Central memory CD8-positive, alpha-beta T cell (primary cell): ENCODE measurements at places on chromosomes 5 and 9.

DNA sequence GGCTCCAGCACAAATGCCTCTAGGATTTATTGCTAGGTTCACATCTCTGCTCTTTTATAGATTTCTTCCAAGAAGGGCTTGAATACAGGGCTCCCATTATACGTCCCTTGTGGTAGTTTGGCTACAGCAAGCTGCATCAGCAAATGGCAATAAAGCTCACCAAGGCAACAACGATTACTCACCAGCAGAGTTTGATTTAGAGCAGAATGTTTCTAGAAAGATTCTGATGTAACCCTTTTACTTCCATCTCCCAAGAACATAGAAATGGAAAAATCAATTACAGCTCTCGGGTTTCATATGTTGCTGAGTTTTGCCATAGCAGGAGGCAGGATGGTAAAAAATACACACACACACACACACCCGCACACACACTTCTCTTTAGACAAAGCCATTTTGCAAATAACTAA lies 124.2 kb upstream of the TNPO1 start:
- H3K27ac ChIP-seq, result no peak overlapping the region
- no peak overlapping the region for H3K4me3 ChIP-seq
- peaks cover 2% of the 10 kb centered on the region for H3K36me3 ChIP-seq
- no peaks in the 10 kb centered on the region for H3K4me1 ChIP-seq

GRCh38 chr5:99169309-99169708 lies 240.5 kb upstream of the CHD1 start:
- H3K4me3 ChIP-seq, result no peak overlapping the region
- no peak for DNase-seq
- peaks cover 21% of the 10 kb centered on the region for H3K27me3 ChIP-seq
- H3K4me1 ChIP-seq, result no peaks in the 10 kb centered on the region

DNA sequence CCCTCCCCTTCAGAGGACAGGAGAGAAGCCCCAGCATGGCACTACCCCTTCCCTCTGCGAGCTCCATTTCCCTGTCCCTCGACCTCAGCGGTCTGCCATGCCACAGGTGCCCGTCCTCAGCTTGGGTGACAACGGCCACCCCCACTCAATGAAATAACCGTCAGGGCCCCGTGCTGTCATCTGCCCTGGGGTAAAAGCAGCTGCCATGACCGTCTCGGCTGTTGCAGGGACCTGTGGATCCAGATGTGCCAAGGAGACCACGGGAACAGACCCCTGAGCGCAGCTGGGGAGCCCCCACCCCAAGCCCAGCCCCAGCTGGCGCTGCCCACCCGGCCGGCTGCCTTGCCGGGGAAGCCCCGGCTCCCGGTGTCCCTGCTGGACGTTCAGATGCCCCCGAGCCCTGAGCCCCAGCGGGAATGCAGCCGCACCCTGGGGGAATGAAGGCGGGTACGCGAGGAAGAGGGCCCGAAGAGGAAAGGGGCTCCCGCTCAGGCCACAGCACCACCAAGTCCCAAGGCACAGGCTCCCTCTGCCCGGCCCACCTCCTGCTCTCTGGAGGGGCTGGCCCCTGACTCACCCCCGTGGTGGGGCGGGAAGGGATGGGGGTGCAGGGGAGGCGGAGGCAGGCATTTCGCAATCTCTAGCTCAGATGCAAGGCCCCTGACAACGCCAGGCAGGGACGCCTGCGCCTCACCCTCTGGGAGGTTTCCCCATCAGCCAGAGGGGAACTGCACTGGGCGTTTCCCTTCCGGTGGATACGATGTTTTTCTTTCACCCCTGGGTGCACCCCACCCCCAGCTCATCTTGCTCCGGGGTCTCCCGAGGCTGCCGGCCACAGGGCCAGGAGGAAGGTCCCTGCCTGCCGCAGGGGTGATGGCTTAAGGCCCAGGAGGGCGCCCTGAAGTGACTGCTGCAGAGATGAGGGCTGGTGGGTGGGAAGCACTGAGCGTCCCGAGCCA lies 49.2 kb downstream of the NACC2 start:
- DNase-seq, result no peak
- H3K4me1 ChIP-seq, result no peaks in the 10 kb centered on the region
- H3K36me3 ChIP-seq, result peaks cover 7% of the 10 kb centered on the region
- H3K4me3 ChIP-seq, result no peak overlapping the region
- H3K27ac ChIP-seq, result no peak overlapping the region
- no peaks in the 10 kb centered on the region for H3K27me3 ChIP-seq

DNA sequence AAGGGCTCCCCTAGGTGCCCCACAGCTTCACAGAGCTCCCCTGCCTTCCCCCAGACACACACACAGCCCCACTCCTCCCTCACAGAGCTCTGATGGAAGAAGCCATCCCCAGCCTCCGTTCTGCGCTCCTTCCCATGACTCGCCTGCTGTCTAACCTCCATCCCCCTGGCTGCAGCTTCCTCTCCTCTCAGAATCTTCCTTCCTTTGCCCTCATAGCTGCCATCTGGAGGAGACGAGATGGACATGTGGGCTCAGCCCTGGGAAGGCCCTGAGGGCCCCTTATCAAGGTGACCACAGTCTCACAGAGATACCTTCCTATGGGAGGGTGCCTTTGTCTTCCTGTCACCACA lies 94.3 kb downstream of the PCDH1 start:
- H3K4me3 ChIP-seq, result no peak overlapping the region
- DNase-seq, result no peak
- peaks cover 45% of the 10 kb centered on the region for H3K27me3 ChIP-seq
- no peak overlapping the region for H3K27ac ChIP-seq

- H3K4me1 ChIP-seq, result peaks cover 25% of the 10 kb centered on the region
- DNase-seq, result no peak
- no peak overlapping the region for H3K27ac ChIP-seq
- H3K4me3 ChIP-seq, result peak overlapping the region; percentile 76
- peaks cover 2% of the 10 kb centered on the region for H3K36me3 ChIP-seq
- peaks cover 10% of the 10 kb centered on the region for H3K27me3 ChIP-seq
These were observed 735 bp downstream of the ECPAS start for GRCh38 chr9:111483439-111483857.

DNA sequence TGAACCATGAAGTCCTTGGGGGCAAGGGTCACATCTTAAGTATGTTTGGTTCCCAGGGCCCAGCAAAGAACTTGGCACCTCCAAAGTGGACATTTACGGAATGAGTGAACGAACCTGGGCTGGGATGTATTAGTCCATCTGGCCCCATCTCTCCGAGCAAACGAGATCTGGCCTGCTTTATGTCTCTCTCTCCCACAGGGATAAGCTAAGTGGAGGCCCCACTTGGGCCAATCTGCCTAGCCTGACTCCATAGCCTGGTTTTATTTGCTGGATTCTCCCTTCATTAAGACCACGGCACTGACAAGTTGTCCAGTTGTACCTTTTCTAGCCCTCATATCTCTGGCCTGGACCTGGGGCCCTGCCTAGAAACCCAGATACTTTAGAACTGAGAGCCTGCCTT lies 2.1 kb downstream of the TTLL11 start:
- peaks cover 38% of the 10 kb centered on the region for H3K4me1 ChIP-seq
- H3K27me3 ChIP-seq, result no peaks in the 10 kb centered on the region
- no peak overlapping the region for H3K4me3 ChIP-seq
- H3K36me3 ChIP-seq, result peaks cover 7% of the 10 kb centered on the region
- no peak overlapping the region for H3K27ac ChIP-seq

- no peaks in the 10 kb centered on the region for H3K36me3 ChIP-seq
- H3K27ac ChIP-seq, result no peak overlapping the region
- no peak for DNase-seq
- H3K27me3 ChIP-seq, result peaks cover 10% of the 10 kb centered on the region
- H3K4me3 ChIP-seq, result no peak overlapping the region
These were observed 329.2 kb downstream of the RAB3C start for GRCh38 chr5:58912116-58912515.
